NCI-H748 treated with DMSO at 0.1 percent for 48 hours (cell line): ENCODE measurements at places on chromosomes 3 and 15.

DNA sequence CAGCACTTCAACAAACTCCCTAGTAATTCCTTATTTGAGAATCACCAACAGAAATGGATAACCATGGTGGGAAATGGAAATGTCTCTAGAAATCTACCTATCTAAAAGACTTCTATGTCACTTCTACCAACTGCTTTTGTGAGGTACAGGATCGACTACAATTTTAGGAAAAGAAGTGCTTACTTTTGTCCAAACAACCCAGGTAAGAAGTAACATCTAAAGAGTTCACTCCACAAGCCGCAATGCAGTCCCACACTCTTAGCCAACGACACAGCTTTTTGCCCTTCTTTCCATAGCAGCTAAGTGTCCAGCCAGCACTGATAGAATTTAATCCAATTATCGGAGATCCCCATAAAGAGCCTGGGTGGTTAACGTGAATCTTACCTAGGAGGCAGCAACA, 28.1 kb downstream of the ANXA2 start:
- DNase-seq: no peak

- DNase-seq: peak; percentile 60
Observed at GRCh38 chr3:172836390-172836997, 86.0 kb downstream of the ECT2 start.

DNA sequence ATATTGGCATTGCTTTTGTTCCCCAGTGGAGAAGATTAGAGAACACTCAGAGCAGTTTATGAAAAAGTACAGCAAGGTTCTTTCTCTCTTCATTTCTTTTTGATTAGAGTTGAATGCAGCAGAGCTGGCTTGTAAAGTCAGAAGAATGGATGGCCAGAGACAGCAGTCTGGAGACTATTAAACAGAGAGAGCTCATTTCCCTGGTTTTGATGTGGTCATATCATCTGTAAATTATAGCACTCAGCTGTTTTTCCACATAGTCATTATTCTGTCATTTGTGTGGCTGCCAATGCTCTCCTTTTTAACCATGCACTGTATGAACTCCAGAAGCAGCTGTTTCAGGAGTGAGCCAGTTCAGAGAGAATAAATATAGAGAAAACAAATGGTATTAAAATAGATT, 177.4 kb upstream of the CRBN start:
- no peak for DNase-seq

DNA sequence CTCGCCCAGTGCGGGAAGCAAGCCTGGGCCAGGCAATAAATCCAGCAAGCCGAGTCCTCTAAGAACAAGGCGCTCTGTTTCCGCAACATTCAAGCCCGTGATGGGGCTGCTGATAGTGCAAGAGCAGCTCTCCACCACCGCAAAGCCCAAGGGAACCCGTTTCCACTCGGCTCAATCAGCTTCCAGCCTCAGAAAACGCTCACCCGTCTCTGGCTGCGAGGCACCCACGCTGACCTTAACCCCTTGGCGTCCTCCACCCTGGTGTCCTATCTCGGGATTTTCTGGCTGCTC, 17.8 kb downstream of the SPATA12 start:
- DNase-seq: no peak

- no peak for DNase-seq
Observed at GRCh38 chr15:70203981-70204560, 106.4 kb upstream of the TLE3 start.

DNA sequence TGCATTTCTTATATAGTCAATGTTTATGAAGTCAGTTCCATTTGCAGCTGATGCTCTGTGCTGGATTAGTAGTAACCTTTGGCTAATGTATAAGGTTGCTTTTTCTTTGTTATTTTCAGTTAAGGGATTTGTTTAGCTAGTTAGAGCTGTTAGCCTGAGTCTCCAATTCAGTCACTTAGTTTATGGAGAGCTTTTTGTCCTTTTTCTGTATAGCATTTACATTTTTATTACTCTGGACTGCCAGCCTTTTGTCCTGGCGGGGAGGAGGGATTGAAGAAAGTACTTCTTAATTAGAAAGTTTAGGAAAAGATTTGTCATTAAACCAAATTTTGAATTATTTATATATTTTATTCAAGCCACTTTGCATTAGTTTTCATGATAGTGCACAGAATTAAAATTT, 52.0 kb downstream of the DNAJC13 start:
- no peak for DNase-seq

DNA sequence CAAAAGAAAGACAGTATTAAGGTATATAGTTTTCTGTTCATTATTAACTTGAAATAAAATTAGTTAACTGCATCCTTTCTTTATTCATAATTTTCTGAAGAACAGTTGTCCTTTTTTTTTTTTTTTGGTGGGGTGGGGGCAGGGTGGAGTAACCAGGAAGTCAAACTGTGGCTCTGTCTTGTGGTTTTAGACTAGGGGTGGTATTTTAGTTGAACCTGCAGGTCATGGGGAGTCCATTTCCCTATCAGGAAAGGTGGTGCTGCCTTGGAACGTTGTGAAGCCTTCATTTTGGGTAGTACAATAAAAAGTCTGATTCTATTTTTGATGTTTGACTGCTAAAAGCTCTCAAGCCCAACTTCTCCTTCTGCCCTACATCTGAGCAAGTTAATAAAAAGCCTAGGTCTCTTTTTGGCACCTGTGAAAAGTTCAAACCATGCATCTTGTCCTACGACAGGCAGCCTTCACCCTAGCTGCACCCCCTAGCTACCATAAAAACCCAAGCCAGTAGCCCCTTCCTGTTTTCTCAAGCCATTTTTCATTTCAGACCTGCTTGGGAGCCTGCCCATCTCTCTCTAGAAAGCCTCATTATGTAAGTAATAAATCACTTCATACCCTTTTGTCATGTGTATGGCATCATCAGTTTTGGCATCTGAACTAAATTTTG, 31.2 kb upstream of the RIOX2 start:
- DNase-seq: no peak

DNA sequence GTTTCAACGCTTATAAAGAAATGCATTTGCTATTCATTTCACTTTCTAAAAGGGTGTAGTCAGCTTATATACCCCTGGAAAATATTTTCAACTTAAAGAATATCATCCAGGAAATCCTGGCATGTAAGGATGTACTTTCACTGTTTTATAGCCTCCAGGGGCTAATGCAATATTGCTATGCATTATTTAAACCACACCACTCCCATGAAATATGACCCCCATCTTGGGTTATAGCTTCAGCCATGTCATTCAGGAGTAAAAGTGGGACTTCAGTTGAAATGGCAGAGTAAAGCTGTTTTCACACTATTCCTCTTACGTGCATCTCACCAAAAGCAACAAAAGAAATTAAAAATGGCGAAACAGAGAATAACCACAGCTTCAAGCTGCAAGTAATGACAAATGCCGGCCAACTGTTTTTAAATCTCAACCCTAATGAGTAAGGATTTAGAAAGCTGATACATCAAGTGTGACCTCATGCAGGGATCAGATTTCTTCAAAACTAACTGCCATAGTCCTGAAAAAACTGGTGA, 84.5 kb downstream of the COL6A6 start:
- DNase-seq: no peak

DNA sequence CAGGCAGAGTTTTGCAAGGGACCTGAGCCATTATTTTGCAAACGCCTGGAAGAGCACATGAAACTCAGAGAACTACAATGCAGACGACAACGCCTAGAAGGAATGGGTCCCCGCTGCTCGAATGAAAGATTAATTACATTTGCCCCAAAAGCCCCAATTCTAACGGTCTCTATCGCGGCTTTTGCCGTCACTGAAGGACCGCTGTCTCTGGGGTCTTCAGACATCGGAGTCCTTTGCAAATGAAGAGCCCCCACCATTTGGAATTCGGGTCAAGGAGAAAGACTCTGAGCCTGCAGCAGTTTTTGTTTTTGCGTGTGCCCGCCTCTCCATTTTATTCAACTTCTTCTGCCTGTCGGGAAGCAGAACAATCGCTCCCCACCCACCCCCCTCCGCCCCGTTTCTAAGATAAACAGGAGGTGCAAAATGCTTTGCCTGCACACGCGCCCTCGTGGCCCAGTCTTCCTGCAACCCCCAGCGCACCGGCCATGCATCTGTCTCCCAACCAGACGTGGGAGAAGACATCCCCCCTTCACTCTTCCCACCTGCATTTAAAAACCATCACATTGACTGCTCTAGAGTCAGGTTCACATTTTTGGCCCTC, 13.5 kb downstream of the SOX2 start:
- no peak for DNase-seq

DNA sequence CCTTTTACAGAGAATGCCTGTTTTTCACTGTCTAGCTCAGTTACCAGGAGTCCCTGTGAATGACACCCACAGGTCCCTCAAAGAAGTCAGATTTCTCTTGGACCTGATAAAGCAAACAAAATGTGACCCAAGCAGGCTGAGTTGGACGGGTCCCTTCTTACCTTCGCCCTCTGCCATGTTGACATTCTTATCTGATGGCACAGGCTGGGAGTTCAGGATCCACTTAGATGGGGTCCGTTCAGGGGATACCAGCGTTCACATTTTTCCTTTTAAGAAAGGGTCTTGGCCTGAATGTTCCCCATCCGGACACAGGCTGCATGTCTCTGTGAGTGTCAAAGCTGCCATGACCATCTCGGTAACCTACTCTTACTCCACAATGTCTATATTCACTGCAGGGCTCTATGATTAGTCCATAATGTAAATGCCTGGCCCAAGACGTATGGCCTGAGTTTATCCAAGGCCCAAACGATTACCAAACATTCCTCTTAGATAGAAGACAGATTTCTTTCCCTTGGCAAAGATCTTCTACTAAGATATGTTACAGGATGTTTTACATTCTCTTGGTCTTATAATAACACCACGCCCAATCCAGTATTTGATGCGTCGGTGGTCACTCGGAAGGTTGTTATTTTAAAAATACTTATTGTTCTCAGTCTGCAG, 179.1 kb downstream of the THSD4 start:
- DNase-seq: no peak

GRCh38 chr3:144636833-144637232, 665.2 kb downstream of the DIPK2A start:
- no peak for DNase-seq

GRCh38 chr3:53989946-53990345, 98.3 kb upstream of the SELENOK start:
- no peak for DNase-seq

GRCh38 chr3:41498847-41499246, 299.5 kb downstream of the CTNNB1 start:
- no peak for DNase-seq

DNA sequence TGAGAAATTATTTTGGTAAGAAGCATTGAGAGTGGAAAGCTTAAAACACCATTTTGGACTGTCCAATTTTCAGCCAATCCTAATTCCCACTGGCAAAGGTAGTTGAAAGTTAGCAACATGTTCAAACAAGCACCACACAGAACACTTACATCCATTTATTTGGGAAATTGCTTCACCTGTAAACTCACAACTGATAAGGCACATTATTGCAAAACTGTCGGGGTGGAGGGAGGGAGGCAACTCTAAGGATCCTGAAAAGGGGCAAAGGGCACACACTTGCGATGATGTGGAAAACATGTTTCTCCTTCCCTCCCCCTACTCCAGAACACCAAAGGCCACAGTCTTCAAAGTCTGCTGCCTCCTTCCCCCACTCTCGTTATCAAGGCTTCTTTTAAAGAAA, 9.4 kb downstream of the TMEM41A start:
- DNase-seq: no peak

DNA sequence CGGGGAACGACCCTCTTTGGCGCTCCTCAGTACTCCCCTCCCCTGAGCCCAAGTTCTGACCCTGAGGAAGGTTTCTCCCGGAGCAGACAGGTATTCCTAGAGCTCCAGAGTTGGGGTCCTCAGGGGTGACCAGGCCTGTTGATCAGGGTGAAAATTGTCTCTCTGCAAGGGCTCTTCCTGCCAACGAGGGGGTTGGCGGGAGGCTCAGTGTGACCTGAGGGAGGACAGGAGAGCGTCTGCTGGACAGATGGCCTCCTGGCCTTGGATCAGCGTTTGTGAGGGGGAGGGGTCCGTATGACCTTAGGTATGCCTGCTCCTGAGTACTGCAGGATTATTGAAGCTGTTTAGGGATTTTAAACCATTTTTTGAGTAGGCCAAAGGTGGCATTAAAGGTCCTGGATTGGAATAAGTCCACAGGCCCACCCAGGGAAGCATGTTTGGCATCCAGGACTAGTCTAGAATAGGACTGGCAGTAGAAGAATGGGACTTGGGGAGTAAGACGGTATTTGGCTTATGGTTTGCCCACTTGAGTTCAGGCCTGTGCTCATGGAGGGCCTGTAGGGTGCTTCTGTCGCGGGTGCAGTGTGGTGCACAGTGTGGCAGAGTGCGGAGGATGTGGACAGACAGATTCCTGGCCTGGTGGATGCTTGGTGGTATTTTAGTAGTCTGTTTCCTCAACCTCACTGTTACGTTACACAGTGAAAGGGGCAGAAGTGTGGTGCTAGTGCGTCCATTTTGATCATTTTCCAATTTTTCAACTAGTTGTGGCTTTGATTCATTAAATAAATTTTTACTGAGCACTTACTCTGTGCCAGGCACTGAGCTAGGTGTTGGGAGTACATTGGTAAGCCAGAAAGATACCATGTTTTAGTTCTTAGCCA, 959 bp downstream of the ZNF592 start:
- DNase-seq: no peak

DNA sequence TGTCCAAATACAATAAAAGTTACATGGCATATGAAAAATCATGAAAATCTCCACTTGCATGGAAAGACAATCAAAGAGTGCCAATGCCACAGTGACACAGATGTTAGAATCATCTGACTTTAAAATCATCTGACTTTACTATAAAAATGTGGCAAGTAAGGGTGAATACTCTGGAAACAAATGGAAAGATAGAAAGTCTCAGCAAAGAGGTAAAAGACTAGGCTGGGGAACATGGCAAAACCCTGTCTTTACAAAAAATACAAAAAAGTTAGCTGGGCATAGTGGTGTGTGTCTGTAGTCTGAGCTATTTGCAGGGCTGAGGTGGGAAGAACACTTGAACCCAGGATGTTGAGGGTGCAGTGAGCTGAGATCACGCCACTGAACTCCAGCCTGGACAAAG, 29.1 kb downstream of the ALPK3 start:
- DNase-seq: no peak

- no peak for DNase-seq
Observed at GRCh38 chr15:79051029-79051428, 39.6 kb downstream of the RASGRF1 start.

GRCh38 chr3:56879436-56880215, 77.9 kb upstream of the ARHGEF3 start:
- no peak for DNase-seq

- no peak for DNase-seq
Observed at GRCh38 chr3:152849996-152850578, 15.2 kb downstream of the P2RY1 start.

GRCh38 chr3:72329354-72329753, 518.9 kb downstream of the SHQ1 start:
- DNase-seq: peak; percentile 17
